ENCODE measurements at places on chromosomes 5 and 9. TPM values are rescaled to one million over a fixed set of nuclear protein-coding genes. Genes with fewer than 3 reads are reported as not detected.

Gene SURF1
- total RNA-seq, result 37.7 TPM

Gene WNT8A
- not detected for total RNA-seq

GRCh38 chr5:178587763-178588611 is 2.2 kb downstream of the COL23A1 start:
- no peak overlapping the region for H3K4me3 ChIP-seq
- DNase-seq, result no peak
- no peak overlapping the region for H3K27ac ChIP-seq
- peaks cover 2% of the 10 kb centered on the region for H3K36me3 ChIP-seq

DNA sequence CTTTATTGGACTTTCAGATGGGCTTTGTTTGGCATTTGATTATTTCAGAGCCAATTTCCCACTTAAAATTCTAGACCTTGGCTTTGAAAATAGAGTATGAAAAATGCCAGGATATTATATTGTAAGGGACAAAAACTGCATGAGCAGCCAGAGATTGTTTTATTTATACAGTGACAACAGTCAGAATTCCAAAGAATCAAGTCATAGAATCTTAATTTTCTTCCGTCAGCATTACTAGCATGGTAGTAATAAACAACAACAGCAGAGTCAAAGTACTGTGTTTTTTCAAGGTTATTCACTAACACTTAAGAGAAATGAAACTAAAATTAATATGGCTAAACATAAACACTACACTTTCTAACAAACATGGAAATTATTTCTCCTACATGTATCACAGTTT is 52.2 kb downstream of the MLLT3 start:
- DNase-seq, result no peak
- no peak overlapping the region for H3K4me3 ChIP-seq
- no peak overlapping the region for H3K27ac ChIP-seq

DNA sequence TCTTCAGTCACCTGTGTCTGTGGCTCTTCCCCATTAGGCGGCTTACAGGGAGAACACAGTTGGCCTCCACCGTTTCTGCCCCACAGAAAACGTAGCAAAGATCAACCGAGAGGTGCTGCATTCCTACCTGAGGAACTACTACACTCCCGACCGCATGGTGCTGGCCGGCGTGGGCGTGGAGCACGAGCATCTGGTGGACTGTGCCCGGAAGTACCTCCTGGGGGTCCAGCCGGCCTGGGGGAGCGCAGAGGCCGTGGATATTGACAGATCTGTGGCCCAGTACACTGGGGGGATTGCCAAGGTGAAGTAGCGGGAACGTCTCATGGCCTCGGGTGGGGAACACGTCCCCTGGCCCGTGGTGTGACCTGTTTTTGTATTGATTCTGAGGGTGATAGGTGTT is 6.5 kb downstream of the PMPCA start:
- no peak overlapping the region for H3K27ac ChIP-seq
- H3K4me3 ChIP-seq, result no peak overlapping the region
- no peak for DNase-seq

Data from activated T-helper 1 cell treated with anti-CD3 and anti-CD28 coated beads, Interleukin-12 subunit alpha, Interleukin-12 subunit beta, Interleukin-2, Interleukin-4 antibody, amounts not matched to agents 30 ng/mL and 10 ng/mL and 1 ng/mL, durations not matched to agents 14 hours and 24 hours and 36 hours (primary cell).